Right kidney (tissue), 9 donors: ENCODE measurements at places on chromosomes 1 and 21.

DNA sequence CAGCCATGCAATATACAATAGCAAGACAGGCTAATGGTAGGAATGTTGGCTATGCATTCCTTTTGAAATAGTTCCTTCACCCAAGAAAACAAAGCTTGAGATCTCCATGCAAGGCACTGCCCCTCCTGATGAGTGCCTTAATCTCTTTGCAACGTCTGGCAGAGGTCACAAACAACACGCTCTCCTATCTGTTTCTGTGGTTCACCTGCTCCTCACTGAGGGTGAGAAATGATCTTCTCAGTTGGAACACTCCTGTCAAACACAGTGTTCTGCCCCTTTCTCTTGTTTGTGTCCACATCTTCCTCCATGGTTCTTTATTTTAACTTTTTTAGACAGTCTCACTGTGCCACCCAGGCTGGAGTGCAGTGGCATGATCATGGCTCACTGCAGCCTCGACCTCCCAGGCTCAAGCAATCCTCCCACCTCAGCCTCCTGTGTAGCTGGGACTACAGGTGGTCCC, 21.2 kb upstream of the XPR1 start:
- DNase-seq: no peak

DNA sequence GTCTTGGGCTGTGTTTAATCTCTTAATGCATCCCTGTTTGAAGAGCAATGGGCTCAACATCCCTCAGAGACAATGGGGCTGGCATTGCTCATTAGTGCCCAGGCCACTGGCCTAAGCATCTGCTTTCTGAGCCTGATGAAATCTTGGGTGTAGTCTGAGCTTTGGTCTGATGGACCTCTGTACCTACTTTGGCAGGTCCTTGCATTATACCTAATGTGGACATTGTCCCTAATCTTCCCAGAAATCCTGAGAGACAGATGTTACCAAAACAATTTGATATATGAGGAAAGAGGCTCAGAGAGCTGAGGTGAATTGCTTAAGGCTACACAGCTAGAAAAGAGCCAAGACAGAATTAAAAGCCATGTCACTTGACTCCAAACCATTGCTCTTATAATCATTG, 95.0 kb downstream of the PTPRU start:
- no peak for DNase-seq

- no peak for DNase-seq
Measured at GRCh38 chr1:44074415-44074814, 43.2 kb upstream of the SLC6A9 start.

DNA sequence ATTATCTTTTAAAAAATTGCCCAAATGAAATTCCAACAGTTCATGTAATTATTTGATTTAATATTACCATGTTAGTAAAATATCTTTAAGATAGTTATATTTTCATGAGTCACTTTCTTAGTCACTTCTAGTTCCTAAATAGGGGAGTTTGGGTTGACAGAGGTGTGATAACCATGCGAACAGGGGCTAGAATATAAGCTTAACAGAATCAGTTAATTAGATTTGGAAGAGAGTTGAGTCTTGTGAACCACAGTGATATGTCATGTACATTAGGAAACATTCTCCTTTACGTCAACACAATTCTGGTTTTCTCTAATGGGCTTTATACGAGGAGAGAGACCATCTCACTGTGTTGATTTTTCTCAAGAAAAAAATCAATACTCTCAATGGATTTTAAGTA, 64.8 kb upstream of the ZNF281 start:
- no peak for DNase-seq

GRCh38 chr1:4117196-4117595, 217.1 kb upstream of the C1orf174 start:
- no peak for DNase-seq

DNA sequence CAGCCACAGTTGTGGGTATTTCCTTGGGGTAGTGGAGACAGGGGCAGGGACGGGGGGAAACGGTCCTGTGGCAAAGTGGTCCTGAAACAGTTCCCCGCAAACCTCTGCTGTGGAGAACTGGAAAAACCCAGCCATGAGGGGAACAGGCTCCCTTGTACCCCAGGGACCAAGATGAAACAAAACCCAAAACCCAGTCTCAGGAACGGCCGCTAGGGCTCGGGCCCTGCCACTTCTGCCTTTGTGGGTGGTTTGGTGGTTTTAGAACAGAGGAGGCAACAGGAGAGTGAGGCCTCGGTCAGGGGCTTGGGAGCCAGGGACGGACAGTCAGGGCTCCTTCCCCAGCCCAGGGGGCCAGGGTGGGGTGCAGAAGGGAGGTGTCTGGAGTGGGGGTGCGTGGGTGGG, 24.8 kb upstream of the EDN2 start:
- no peak for DNase-seq

GRCh38 chr1:30514137-30514654, 209.2 kb downstream of the MATN1 start:
- DNase-seq: no peak

GRCh38 chr1:77643456-77643855, 39.0 kb downstream of the ZZZ3 start:
- DNase-seq: no peak

DNA sequence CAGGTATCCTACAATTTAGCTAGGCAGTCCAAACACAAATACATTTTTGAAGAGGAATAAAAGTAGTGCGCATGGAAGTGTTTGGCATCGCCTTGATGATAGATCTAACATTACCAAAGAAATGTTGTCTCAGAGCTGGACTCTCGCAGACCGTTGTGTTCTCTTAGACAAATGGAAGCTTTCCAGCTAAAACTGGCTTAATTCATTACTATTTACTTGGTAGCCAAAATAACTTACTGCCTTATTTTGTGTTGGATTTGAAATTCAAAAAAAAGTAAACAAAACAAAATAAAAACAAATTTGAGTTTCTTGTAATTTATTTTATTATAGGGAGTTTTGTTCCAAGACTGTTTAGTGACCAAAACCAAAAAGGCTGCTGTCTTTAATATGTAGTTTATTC, 51.6 kb downstream of the PDE4B start:
- no peak for DNase-seq

DNA sequence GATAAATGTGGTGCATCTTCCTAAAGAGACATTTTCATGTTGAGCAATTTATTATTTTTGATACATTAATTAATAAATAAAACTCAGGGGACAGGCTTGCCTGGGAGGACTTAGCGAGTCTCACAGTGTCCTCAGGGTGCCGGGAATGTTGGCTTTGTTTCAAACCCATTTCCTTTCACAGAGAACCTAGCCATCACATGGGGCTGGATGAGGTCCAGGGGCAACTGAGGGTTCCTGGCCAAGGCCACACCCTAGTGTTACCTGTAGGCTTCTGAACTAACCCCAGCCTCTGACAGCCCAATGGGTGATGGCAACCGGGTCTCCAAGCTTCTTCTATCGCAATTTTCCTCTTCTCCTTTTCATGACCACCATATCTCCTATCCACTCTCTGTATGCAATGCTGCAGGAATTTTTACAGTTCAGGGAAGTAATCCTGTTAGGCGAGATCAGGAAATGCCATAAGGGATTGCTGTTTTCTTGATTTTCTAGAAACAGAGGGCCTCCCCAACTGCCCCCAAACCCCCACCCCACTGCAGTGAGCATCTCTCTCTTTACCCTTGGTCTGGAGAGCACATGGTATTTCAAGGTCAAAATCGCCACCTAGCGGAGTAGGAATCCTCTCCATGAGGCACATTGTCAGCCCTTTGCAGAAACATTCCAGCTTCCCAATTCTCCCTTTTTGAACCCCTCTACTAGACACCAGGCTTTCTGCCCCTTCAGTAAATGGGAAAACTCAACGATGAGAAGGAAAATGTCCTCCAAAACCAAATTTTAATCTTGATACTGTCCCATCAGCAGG, 22.1 kb upstream of the SMYD3 start:
- no peak for DNase-seq
